Kidney glomerular epithelial cell (primary cell): ENCODE measurements at places on chromosomes 16 and 17.
A peak's percentile ranks its signal among the peaks of the same experiment; 100 is the strongest.

DNA sequence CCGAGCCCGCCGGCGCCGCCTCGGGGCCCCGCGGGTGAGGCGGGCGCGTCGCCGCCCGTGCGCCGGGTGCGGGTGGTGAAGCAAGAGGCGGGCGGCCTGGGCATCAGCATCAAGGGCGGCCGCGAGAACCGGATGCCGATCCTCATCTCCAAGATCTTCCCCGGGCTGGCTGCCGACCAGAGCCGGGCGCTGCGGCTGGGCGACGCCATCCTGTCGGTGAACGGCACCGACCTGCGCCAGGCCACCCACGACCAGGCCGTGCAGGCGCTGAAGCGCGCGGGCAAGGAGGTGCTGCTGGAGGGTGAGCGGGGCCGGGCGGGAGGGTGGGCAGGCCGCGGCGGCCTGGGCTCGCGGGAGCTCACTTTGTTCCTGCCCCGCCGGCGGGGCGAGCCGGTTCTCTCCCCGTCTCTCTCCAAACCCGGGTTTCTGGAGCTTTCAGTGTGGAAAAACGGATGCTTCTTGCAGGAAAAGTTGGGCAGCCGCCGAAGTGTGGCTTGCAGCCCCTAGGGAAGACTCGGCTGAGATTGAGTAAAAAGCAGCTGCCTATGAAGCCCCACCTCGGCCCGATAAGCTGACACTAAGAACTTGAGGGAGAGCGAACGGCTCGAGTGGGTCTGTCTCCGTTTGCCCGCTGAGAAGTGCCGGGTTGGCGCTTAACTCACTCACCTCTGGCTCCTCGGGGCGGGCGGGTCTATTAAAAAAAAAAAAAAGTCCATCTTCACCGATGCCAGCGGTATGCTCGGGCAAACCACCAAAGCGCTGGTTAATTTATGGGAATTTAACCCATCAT, 677 bp downstream of the SNTB2 start:
- peak; percentile 78 for DNase-seq

DNA sequence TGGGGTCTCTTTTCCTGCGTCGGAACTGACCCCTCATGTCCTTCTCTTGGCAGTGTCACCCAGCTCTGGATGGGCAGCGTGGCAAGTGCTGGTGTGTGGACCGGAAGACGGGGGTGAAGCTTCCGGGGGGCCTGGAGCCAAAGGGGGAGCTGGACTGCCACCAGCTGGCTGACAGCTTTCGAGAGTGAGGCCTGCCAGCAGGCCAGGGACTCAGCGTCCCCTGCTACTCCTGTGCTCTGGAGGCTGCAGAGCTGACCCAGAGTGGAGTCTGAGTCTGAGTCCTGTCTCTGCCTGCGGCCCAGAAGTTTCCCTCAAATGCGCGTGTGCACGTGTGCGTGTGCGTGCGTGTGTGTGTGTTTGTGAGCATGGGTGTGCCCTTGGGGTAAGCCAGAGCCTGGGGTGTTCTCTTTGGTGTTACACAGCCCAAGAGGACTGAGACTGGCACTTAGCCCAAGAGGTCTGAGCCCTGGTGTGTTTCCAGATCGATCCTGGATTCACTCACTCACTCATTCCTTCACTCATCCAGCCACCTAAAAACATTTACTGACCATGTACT, 13.2 kb downstream of the IGFBP4 start:
- DNase-seq, result no peak

DNA sequence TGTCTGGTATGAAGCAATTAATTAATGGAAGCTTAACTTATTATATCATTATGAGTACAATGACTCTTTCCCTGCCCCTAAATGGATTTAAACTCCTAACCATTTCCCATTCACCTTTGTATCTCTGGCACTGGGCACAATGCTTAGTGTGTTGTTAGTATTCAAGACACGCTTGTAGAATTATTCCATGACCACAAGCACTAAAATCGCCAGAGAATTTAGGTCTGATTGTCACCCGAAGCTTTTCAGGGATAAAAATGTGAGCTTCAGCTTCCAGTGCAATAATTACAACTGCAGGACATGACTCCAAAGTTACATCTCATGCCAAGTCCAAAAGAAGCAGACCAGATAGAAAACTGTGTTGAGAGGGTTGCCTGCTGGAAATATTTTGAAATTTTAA, 101.6 kb downstream of the CDH8 start:
- no peak for DNase-seq

- DNase-seq, result peak; percentile 100
Measured at GRCh38 chr16:87387942-87388817, 4.0 kb upstream of the MAP1LC3B start.

DNA sequence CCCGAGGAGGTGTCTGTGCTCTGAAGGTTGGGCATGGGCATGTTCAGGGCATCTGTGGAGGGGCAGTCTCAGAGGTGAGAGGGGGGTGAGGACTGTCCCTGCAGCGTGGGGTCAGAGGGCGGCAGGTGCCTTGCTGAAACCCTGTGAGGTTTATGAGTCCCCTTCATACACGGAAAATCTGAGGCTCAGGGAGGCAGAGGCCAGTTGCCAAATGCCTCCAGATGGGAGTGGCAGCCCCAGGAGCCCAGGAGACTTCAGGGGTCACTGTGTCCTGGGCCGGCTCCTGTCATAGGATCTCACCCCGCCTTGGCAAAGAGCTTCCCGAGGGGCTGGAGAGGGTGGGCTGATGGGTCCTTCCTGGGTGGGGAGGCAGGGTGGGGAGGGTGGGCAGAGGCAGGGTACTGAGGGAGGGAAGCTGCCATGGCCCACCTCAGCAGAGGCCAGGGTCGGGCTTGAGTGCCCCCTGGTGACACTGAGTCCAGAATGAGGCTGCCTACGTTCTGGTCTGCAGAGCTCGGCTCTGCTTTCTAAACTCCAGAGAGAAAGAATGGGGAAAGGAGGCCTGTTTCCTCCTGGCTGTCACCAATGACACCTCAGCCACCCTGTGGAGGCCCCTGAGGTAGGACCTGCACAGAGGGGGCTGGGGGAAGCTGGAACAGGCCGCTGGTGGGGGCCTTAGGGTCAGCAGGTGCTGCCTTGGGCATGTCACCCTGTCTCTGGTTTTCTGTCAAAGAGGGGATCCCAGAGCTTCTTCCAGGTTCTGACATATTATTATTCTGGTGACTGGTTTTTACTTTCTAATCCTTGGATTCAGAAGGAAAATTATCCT, 1.1 kb downstream of the LGALS9 start:
- no peak for DNase-seq

DNA sequence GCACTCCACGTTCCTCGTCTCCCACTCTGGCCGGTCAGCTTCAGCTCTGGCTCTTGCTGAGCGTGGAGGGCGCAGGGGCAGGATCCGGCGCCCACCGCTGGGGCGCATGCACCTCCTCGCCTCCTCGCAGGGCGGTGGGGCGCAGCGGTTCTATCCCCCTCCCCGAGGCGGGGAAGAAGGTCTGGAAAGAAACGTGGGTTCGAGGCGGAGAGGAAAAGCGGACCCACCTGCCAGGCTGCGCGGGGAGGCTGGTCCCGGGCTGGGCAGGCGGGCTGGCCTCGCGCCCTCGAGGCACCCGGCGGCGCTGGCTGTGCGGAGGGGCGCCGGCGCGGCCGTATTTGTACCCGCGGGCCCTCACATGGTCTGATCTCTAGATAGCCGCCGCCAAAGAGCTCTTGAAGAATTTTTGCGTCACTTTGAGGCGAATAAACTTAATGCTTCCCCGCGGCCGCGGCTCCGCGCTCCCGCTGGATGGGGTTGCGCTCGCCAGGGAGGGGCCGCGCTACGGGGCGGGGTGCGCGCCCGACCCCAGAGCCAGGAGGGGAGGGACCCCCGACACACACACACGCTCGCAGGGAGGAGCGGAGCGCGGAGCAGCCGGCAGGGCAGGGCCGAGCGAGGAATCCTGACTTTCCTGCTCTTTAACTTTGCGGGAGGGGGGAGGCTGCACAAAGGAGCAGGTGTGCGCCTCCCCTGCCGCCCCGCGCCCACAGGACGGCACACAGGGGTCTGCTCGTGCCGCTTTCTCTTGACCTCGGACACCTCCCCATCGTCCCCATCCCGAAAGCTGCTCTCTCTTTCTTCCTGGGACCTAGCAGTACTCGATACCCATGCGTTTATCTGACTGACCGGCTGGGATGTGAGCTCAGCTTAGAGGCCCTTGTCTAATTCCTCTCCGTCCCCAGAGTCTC, at the start of gene SLC6A4:
Gene SLC6A4, minus strand, starts transcription at position 312 of the 911 bp plus-strand sequence. CDS start 13,739 bp downstream, outside the sequence.
- DNase-seq, result no peak

DNA sequence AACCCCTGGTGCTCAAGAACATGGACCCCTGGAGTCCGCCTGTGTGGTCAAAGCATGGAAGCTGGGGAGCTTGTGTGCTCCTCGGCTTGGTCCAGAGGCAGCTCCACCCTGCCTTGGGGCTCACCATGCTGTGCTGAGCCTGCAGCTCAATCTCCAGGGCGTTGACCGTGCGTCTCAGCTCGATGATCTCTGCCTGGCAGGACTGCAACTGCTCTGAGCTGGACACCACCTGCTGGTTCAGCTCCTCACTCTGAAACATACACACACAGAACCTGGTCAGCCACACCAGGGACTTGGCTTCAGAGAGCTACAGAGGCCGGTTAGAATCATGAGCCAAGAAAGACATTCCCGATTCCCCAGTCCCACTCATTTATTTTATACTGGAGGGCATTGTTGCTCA, 2.7 kb downstream of the KRT35 start:
- DNase-seq, result no peak

GRCh38 chr17:72406498-72406897, 285.7 kb downstream of the SOX9 start:
- no peak for DNase-seq

DNA sequence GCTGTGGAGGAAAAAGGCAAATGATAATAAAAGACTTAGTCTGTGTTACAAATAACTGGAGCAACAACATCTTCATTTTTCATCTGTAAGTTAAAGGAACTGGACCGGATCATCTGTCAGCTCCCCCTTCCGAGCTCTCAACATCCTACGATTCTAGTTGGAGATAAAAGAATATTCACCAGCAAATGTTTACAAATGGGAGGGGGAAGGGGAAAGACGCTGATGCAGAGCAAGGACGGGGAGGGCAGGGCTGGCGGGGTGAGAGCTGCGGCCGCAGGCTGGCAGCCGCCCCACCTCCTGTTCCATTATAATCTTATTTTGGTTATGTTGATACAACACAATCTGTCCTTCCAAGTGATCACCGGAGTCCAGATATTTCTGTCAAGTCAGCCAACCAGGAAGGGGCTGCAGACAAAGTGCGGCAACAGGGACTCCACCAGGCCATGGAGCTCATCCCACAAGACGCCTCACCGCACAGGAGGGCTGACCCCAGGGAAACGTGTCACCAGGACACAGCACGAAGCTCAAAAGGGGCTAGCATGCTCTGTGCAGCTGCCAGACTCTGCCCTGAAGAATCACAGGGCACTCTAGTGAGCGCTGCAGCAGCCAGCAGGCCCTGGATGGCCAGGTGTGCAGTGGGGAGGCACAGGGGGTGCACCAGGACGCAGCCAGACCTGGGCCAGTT, 19.7 kb downstream of the FBXO31 start:
- DNase-seq, result no peak

GRCh38 chr16:8230497-8230896, 359.8 kb downstream of the TMEM114 start:
- DNase-seq, result no peak

DNA sequence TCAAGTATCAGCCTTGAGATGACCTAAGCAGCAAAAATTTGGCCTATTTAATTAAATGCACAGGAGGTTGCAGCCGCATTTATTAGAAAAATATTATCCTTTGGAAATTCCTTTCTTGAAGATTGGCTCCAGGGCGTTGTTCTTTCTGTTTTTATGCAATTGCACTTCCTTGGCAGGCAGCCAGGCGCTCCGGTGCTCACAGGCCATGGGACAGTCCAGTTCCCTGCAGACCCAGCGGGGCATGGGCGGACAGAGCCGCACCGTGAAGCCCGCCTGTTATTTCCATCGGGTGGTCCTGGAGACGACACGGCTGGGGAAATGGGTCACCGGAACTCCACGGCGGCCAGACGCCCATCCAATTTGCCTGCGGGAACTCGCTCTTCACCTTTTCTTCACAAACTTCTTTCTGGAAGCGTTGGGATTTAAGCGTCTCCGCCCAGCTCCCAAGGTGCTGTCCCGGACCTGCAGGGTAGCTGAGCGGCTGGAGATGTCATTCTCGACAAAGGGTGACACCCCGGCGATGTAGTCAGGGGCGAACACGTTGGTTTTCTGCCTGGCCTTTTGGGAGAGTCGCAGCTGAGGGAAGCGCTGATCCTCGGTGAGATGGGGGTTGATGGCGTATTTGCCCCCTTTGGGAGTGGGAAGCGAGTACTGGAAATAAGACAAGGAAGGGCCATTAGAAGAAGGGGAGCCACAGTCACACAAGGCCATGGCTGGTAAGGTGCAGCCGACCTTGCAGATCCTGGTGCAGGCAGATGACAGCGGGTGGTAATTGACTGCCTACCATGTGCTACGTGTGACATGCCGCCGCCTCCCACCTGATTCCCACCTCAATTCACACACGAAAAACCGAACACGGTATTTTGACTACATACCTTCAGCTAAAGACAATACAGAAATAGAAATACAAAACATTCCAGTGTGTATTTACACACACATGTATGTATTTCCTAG, 12.5 kb downstream of the NOB1 start:
- peak; percentile 24 for DNase-seq

DNA sequence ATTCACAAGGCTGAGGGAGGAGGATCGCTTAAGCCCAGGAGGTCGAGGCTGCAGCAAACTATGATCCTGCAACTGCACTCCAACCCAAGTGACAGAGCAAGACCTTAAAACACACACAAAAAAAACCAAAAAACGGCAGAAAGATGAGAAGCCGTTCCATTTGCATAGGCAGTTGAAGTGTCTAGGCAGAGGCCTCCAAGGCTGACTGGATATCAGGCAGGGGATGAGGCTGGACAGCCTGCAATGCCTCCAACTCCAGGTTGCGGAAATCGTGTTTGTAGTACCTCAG, 2.0 kb upstream of the FBXL19 start:
- DNase-seq, result peak; percentile 73

DNA sequence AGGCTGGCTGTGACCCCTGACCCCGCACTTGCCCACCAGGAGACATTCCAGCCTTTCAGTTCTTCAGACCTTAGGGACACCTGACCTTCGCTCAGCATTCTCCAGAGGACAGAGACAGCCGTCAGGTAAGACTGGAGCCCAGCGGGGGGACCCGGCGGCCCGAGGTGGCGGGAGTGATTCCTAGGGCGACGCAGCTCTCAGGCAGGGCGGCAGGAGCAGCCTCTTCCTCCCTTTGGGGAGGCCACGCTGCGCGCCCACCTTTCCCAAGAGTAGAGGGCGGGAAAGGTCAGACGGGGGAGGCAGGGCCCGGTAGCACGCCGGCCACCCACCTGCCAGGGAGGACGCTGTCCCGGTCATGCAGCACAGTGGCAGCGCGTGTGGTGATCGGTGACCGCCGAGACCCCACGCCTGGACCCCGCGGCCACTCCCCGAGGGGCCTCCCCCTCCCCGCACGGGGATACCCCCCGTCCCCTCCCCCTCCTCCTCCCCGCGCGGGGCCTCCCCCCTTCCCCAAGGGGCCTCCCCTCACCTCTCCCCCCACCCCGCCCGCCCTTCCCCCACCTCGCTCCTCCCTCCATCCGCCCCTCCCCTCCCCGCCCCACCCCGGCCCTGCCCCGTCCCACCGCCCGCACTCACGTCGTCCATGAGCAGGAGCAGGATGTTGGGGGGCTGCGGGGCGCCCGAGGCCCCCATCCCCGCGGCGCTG, 472 bp downstream of the GALNS start:
- DNase-seq, result no peak

DNA sequence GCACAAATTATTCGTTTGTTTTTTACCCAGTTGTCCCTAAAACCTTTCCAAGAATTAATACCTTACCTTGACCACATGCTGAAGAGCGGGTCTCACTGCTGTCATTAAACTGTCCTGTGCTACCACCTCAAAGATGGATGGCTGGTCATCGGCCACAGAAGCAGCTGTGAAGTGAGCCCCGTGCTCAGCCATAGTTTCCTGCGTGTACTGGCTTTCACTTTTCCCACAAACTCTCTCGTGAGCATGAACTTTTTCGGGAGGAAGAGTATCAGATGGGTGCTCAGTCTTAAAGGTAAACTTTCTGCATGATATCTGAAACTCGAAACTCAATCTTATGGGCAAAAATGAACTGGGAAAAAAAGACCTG, 558 bp downstream of the PEX12 start:
- no peak for DNase-seq
